ENCODE measurements at places on chromosomes 7 and 10.

DNA sequence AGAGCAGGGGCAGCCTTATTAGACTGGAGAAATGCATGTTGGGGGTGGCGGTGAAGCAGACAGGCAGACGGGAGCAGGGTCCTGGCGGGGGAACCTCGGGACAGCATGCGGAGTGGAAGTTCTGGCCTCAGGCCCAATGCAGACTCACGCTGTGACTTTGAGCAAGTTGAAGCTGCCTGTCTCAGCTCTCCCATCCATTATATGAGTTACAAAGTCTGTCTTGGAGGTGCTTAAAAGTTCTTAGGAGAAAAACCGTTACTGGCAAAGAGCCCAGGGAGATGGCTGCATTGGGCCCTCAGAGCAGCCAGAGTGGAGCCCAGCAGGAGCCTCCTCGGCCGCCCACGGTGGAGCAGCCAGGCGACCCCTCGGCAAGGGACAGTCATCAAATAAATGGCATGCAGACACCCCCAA is 509.5 kb downstream of the PLXNA4 start:
- DNase-seq: no peak

- no peak for DNase-seq
Measured at GRCh38 chr7:89728481-89728880, 425.8 kb upstream of the STEAP1 start.

DNA sequence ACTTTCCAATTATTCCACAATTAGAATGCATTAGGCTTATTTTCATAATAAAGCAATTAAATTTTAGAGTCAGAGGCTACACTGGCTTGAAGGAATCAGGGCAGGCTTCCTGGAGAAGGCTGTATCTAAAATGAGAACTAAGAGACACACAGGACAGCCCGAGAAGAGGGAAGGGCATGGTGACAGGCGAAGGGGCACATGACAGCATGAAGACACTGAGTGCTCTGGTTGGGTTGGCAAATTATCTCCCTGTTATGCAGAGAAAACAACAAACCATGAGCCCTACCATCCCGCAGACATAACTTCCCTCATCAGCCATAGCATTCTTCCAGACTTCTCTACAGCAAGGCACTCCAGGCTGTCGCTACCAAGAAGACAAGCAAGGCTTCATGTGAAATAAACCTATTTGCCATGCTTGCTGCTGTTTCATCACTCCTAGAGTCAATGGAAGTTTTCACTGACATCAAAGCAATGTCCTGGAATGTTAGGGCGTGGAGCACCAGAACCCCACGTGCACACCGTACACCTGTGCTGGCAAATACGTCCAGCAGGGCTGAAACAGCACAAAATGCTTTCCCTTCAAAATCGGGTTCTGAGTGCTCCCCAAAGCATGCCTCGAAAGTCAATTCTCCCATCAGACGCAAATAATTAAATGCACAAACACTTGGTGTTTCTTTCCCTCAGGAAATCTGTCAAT is 21.3 kb downstream of the VOPP1 start:
- DNase-seq: no peak

DNA sequence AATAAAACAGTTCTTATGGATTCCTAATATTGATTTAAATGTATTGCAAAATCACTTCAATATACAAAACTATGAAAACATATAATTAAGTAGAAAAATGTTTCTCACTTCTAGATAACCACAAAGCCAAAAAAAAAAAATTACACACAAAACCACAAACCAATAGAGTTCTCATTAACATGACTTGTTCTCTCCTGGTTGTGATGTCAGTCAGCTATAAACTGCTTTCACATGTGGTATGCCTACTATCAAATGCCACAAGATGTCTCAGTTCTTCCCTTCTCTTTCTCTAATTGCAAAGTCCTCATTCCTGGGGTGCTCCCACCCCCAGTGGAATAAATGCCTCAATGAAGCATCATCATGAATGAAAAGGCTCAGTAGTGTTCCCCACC is 16.6 kb downstream of the GNAI1 start:
- DNase-seq: no peak

GRCh38 chr10:34677132-34677531 is 138.0 kb downstream of the PARD3 start:
- DNase-seq: no peak

DNA sequence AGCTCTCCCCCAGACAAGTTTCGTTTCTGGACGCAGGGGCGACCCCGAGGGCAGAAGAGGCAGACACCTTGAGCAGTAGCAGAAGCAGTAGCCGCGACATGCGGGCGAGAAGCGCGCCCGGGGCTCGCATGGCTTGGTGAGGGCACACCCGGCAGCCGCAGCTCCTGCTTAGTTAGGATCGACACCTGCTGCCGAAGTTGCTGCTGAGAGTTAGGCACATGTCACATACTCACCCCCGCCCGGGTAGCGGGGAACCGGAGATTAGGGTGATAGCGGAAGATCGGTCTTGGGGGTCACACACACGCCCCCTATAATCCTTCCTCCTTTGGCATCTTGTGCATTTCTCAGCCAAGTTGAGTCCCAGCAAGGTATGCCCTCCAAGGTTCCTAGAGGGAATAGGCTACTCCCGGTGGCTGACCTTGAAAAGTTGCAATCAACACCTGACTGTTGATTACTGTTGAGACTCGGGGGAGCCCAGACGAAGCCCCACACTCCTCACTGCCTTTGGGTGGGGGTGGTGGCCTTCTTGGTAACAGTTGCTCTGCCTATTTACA is 668 bp downstream of the GPR37 start:
- DNase-seq: no peak

- no peak for DNase-seq
Measured at GRCh38 chr7:120833546-120833945, 24.4 kb downstream of the TSPAN12 start.

- DNase-seq: no peak
Measured at GRCh38 chr7:105478606-105479005, 43.5 kb downstream of the PUS7 start.

DNA sequence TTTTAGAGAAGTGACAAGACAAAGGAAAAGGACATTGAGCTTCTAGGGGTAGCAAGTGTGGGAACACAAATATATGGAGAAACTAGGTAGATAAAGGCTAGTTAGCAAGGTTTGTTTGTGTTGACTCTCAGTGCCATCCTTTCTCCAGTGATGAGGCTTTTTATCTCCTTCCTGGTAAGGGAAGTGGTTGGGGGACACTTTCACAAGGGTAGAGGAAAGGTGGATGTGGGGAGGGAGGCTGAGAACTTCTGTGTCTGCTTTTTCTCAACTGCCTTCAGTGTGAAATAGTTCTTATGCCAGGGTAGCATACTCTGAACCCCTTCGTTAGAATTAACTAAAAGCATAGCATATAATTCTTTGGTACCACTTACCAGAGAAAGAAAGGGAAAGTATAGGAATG is 93.0 kb upstream of the STRIP2 start:
- no peak for DNase-seq

DNA sequence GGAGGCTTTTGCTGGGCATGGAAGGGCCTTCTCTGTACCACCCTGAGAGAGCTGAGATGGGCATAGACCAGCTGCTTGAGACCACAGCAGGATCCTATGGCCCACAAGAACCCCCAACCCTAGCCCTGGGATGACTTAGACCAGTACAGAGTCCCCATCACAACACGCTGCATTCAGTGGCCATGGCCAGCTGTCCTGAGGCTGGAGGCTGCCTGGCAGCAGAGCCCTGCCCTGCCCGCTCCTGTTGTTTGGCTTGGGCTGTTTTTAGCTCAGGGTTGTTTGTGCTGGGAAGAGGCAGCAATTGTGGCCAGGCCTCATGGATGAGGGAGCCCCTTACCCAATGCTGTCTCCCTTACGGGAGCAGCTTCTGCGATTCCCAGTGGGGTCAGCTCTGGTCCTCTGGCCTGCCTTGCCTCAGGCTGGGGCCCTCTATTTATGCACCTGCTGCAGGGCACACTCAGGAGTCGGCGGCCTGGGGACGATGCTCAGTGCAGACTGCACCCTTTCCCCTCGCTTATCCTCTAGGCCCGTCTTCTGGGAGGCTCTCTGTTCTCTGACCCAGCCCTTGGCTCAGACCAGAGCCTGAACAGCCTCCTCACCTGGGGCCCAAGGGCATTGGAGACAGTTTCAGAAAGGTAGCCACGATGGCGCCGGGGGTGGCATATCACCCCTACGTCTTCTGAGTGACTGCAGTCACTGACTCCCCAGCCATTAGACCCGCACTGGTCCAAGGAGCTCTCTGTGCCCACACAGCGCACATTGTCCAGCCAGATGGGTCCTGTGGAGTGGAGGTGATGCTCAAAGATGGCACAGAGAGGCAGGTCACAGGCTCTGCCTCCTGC is 6.3 kb downstream of the LOXL4 start:
- no peak for DNase-seq

- DNase-seq: peak; percentile 87
Measured at GRCh38 chr7:129210256-129210988, 14.4 kb upstream of the AHCYL2 start.

DNA sequence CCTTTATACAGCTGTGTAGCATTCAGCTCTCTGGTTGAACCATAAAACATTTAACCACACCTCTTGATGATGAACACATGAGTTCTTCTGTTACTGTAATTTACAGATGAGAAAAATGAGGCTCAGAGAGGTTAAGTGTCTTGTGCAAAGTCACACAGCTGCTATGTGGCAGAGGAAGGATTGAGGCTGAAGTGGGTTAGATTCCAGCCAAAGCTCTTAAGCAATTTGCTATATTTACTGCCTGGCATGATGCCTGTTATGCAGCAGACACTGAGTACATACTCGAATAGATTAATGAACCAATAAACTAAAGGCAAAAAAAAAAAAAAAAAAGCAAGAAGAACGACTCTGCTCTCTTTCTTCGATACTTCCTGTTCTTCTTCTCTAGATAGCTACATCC is 35.7 kb downstream of the GFRA1 start:
- DNase-seq: no peak

DNA sequence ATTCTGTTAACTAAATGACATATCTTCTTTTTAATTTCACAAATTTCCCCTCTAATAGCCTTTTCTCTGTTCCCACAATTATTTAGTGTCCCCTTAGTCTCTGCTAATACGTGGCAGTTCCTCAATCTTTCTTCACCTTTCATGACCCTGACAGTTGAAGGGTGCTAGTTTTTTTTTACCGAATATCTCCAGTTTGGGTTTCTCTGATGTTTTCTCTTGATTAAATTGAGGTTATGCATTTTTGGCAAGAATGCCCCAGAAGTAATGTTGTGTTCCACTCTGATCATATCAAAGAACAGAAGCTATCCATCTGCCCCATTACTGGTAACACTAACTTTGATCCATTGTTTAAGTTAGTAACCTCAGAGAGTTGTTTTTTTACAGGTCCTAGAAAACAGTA is 133.6 kb upstream of the ASAH2 start:
- no peak for DNase-seq
